ENCODE measurements at places on chromosomes 16 and 17.

DNA sequence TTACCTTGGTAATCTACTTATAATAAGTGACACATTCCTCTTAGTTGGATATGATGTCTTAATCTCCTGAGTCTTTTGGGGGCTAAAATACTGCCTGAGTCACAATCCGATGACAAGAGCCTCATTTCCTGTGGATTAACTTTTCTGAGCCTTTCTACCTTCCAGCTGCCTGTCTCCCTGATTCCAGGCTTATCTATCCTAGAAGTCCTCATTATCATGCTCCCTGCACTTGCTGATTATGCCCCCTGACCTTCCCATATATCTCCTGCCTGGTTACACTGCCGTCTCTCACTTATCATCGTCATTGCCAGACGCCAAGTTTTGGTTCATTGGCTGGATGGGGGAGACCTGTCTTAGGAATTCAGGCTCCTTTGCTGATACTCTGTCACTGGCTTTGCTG lies 727.4 kb upstream of the CA10 start:
- DNase-seq: no peak

- DNase-seq: no peak
Observed at GRCh38 chr16:56983211-56983751, 6.1 kb upstream of the NLRC5 start.

GRCh38 chr16:66923866-66924265 lies 1.5 kb downstream of the RRAD start:
- no peak for DNase-seq

DNA sequence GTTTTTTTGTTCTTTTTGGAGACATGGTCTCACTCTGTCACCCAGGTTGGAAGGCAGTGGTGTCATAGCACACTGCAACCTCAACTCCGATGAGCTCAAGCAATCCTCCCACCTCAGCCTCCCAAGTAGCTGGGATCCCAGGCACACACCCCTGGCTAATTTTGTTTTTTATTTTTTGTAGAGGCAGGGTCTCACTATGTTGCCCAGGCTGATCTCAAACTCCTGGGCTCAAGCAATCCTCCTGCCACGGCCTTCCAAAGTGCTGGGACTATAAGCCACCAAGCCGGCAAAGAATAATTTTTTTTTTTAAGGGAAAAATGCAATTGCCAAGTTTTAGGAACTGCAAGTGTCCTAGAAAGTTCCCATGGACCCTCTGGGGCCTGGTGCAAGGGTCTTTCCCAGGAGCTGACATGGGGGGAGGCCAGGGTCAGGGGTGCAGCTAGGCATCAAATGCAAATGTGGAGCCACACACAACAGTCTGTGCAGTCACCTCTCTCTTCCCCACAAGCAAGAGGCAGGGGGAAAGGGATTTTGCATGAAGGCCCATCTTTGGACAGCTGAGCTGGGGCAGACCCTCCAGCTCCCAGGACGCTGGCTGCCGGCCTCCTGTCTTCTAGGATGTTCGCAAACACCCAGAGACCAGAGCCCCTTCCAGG lies 20.1 kb upstream of the BCAR1 start:
- no peak for DNase-seq

- DNase-seq: no peak
Observed at GRCh38 chr17:74568106-74568873, 981 bp upstream of the CD300H start.

DNA sequence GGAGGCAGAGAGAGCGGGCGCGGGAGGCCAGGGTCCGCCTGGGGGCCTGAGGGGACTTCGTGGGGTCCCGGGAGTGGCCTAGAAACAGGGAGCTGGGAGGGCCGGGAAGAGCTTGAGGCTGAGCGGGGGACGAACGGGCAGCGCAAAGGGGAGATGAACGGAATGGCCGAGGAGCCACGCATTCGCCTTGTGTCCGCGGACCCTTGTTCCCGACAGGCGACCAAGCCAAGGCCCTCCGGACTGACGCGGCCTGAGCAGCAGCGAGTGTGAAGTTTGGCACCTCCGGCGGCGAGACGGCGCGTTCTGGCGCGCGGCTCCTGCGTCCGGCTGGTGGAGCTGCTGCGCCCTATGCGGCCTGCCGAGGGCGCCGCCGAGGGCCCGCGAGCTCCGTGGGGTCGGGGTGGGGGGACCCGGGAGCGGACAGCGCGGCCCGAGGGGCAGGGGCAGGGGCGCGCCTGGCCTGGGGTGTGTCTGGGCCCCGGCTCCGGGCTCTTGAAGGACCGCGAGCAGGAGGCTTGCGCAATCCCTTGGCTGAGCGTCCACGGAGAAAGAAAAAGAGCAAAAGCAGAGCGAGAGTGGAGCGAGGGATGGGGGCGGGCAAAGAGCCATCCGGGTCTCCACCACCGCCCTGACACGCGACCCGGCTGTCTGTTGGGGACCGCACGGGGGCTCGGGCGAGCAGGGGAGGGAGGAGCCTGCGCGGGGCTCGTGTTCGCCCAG lies 1.2 kb upstream of the CBX4 start:
- peak; percentile 41 for DNase-seq

- no peak for DNase-seq
Observed at GRCh38 chr16:79380995-79381602, 219.4 kb downstream of the MAF start.

- DNase-seq: no peak
Observed at GRCh38 chr16:7709186-7709585, 376.5 kb downstream of the RBFOX1 start.

- DNase-seq: no peak
Observed at GRCh38 chr16:71629278-71630016, 3.5 kb downstream of the MARVELD3 start.

GRCh38 chr16:83925095-83925905 lies 26.4 kb downstream of the MLYCD start:
- no peak for DNase-seq

DNA sequence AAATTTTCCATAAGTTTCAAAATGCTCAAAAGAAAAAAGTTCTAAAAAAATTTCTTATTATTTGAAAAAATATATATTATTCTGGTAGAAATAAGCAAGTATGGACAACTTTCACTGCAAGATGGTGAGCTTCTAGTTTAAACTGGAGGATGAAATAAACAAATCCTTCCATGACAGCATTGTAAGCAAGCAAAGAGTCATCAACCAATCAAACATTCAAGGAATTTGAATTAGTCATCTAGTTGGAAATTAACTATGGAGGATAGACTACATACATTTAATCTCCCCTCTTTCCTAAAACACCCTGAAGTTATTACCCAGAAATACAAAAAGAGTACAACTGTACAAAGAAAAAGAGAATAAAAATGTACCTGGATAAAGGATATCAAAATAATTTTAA lies 51.0 kb upstream of the IRX5 start:
- no peak for DNase-seq

GRCh38 chr16:48444574-48444973 lies 59.4 kb upstream of the SIAH1 start:
- no peak for DNase-seq

DNA sequence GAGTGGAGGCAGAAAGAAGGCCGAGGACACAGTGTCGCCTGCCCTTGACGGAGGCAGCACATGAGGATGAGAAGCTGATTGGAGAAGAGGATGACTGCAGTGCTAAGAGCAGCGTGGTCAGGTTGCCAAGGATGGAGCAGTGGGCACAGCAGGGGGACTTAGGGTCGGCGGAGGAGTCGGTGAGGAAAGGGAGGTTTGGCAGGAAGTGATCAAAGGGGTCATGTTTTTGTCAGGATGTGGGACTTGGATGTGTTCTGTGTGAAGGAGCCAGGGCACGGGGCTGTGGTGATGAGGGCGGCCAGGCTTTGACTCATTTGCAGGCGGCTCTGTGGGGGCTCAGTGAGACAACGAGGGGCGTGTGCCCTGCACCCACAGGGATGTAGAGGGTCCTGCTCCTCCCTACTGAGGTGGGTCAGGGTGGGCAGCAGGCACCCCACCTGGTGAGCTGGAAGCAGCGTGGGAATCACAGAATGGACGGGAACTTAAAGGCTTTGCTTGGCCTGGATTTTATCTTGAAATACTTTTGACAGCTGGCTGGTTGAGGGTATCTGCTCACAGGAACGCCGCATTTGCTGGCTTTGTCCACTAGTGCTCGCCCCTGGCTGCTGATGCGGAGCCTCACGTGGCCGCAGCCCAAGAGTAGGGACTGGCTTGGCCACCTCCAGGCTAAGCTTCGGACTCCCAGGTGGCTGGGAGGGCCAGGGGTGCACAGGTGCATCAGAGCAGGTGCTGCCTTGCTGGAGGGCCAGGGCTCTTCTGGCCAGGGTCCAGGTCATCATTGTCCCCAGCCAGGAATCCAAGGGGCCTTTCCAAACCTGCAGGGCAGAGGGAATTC lies 6.0 kb downstream of the MPG start:
- DNase-seq: peak; percentile 11

GRCh38 chr17:48579760-48580554 lies 1.8 kb upstream of the HOXB4 start:
- peak; percentile 14 for DNase-seq

DNA sequence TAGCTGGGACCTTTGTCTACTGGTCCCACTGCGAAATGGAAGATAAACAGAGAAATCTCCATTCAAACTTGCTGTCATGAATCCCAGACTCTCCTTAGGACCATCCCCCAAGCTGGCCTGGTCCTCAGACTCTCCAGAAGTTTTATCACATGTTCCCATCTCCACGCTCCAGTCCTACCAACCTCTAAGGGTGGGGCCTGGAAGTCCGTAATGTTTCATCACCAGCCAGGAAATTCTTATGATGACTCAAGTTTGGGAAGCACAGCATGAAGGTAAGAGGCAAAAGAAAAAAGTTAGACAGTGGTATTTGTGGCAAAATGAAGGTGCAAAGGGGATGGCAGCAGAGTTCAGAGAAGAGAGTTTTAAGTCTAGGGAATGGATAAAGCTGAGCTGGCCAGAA lies 52.7 kb downstream of the ZNF18 start:
- DNase-seq: no peak

- no peak for DNase-seq
Observed at GRCh38 chr17:50204431-50204830, 3.0 kb upstream of the COL1A1 start.

GRCh38 chr16:82750068-82750467 lies 123.3 kb downstream of the CDH13 start:
- DNase-seq: no peak

DNA sequence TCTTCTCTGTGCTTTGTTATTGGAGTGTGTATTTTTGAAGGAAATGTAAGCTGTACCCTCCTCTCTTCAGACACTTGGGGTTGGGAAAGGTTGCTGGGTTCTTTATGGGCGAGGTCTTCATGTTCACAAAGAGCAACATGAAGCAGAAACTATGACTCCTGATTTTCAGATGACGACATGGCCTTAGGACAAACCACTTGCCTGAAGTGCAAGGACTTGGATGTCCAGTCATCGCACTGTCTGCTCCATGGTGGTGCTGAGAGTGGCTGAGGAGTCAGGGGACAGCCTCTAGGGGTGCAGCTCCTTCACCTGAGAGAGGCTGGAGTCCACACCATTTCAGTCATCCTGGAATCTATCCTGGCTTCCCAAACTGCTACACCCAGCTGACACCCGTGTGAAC lies 183.9 kb upstream of the CDH5 start:
- DNase-seq: no peak

DNA sequence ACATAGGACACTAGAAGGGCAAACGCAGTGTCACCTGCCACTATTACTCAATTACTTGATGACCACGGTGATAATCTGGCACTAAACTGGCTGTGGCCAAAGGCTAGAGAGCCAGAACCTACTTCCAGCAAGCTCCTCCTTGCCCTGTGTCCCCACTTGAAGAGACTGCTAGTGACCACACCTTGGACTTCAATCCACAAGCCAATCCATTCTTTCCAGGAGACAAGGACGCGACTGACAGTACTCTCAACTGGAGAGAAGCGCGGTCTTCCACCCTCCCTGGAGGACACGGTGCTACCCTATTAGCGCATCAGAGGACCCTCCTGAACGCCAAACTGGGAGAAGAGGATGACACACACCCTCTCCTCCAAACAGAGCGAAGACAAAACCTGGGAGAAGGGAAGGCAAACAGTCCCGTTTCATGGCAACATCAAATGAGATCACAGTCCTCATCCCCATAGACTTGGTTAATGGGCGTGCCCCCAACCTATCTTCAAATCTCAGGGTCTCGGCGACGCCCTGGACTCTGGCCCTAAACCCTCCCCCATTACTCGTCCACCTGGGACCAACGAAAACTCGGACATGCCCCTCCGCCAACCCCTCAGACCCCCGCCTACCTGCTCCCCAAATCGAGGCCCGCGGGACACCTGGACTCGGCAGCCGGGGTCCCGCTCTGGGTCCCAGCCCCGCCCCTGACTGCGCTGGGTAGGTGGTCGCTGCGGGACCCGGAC lies 508 bp downstream of the FLCN start:
- DNase-seq: no peak

- DNase-seq: peak; percentile 30
Observed at GRCh38 chr16:81315271-81316175, 761 bp downstream of the GAN start.

DNA sequence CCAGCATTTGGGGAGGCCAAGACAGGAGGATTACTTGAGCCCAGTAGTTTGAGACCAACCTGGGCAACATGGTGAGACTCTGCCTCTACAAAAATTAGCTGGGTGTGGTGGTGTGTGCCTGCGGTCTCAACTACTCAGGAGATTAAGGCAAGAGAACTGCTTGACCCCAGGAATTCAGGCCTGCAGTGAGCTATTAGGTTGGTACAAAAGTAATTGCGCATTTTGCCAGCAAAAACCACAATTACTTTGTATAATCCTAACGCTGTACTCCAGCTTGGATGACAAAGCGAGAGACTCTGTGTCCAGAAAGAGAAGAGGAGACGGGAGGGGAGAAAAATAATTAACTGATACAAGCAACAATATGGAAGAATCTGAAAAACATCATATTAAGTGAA lies 32.7 kb downstream of the YWHAE start:
- no peak for DNase-seq

DNA sequence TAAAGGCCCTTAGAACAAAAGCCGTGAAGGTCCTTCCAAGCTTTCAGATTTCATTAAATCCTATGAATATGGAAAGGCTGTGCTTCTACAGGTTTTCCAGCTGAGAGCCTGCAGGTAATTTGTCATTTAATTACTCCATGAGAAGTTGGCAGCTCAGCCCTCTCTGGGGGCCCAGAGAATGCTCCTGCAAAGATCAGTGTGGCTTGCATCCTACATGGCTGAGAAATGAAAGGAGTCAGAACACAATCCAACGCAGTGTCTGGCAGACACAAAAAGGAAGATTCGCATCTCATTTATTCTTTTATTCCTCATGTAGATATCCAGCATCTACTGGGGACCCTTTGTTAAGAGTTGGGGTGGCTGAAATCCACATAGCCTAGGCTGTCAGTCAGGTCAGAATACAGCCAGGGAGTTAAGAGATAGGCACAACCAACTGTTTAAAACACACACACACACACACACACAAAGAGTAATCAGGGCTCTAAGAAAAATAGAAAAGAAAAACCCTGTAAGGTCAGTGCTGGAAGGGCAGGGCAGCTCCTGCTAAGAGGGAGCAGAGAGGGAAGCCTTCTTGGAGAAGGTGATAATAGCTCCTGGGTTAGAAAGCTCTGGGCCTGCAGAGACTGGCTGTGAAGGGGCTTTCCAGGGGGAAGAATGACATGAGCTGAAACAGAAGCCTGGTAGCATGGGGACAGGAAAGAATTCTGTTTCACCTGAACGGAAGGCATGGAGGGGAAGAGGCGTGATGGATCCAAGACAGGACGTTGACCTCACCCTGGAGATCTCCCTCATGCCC lies 46.9 kb upstream of the WSCD1 start:
- DNase-seq: no peak
